ENCODE measurements at places on chromosomes 6 and 20.

DNA sequence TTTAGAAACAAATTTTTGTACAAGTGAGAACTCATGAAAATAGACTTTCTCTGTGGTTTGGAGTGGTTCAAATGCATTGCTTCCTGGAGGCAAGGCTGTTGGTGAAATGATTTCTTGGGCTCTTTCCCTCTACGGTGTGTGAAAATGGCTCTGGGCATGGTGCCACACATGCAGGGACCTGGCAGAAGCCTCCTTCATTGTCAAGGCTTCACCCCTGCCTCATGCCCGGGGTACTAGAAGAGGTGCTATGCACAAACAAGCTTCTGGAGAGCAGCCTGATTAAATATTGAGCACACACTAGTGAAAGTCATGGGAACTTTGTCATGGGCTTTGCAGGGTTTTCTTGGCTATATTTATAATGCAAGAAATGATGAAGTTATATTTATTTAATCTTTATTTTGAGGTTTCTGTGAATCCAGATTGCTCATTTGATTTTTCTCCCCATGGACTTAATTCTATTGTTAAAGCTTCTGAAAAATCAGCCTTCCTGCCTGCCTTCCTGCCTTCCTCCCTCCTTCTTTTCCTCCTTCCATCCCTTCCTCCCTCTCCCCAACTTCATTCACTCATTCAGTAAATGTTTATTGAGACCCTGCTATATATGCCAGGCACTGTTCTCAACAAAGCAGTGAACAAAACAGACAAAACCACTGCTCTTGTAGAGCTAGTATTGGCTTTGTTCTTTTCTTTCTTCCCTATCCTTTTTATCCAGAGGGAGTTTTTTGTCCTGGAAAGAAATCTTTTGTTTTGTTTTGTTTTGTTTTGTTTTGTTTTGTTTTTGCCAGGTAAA, 21.0 kb downstream of the C6orf89 start:
- no peak for DNase-seq

GRCh38 chr6:7016226-7016625, 91.5 kb upstream of the RREB1 start:
- DNase-seq = no peak

DNA sequence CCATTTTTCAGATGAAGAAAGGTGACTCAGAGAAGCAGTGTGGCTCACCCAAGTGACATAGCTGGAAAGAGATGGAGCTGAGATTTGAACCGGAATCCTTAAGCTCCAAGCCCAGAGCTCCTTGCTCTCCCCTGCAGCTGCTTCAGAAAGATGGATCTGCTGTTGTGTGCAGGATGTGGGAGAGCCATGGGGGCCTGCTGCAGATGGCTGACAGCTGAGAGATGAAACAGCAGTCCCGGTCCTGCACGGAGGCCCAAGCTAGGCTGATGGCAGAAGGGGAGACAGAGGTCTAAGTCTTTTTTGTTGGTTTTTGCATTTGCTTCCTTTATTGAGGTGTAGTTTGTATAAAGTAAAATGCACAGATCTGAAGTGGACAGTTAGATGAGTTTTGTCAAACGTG, 69.8 kb upstream of the FOXP4 start:
- no peak for DNase-seq

DNA sequence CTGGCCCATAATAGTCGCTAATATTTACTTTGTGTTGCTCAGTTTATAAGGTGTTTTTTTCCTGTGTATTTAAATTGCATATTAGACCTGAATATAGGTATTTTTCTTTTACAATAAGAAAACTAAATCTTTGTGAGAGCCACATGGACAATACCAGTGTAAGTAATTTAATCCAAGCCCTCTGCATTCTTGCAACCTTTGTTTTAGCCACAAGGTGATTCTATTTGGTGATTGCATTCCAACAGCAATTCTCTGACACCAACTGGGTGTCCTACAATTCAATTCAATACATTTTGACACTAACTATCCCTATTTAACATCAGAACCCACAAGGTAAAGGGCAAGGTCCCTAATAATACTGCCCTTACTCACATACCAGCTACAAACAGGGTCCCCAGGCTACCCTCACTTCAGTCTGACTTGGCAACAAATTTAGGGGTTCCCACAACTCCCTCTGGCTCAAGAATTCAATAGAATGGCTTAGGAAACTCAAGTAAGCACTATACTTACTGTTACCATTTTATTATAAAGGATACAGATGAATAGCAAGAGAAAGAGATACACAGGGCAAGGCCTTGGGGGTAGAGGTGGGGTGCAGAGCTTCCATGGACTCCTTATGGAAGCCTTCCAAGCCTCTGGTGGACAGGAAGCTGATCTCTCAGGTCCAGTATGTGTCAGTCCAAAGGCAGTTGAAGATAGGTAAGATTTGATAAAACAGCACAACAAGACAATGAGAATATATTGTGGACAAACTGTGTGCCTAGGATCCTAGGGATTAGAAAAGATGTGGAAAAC, 169.3 kb downstream of the CD83 start:
- DNase-seq = no peak

- no peak for DNase-seq
Observed at GRCh38 chr6:44226368-44227147, 3.2 kb downstream of the SLC29A1 start.

GRCh38 chr20:17062712-17063111, 164.1 kb upstream of the PCSK2 start:
- DNase-seq = no peak

GRCh38 chr6:107695061-107695720, 128.9 kb downstream of the SCML4 start:
- no peak for DNase-seq

DNA sequence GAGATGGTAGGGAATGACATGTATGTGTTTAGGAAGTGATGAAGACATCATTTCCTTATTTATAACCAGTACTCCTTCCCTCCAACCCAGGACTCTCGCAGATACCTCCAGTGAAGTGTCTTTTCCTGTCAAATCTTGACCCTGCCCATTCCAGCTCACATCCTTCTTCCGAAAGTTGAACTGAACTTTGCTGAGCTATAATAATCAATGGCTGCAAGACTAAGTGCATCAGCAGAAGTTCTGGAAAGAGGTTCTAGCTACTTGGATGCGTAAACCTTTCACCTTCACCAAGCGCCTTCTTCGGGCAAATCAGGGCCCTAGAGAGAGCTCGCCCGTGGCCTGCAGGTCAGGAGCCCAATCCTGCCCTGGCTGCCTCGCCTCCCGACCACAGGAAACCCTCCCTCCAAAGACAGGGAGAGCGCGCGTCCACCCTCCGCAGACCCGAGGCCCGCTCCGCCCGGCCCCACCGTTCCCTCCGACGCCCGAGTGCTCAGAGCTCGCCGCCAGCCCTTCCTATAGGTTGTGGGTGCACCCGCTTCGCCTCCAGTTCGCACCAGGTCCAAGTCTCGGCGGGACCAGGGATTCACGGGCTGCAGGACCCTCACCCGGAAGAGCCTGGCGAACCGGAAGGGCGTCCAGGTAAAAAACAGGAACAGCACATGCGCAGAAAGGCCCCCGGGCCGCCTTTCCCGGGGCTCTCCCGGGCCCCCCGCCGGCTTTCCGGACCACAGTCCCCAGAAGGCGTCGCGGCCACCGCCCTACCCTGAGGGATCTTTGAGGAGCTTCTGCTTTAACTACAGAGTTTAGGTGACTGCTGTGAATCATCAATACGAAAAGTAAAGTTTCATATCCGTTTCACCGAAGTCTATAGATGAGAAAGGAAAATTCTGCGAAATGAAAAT, at the start of gene ZNF334:
Gene ZNF334 (minus strand): TSS at position 617 of the 902 bp plus-strand sequence. CDS start 1,457 bp downstream, outside the sequence.
- no peak for DNase-seq

DNA sequence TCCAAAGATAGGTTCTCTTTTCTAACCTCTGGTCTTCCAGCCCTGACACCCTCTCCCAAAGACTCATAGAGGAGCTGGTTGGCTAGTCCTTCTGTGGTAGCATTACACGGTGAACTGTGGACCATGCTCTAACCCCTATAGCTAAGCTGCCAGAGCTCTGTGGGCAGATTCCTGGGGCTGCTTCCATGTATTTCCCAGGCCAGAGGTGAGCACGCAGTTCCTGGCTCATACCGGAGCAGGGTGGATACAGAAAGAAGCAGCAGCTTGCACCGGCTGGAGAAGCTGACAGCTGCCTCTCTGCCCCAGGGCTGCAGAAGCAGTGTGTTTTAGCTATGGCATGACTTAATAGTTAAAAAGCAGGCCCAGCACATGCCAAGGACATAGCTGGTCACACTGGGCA, 84.1 kb upstream of the FOXP4 start:
- no peak for DNase-seq

DNA sequence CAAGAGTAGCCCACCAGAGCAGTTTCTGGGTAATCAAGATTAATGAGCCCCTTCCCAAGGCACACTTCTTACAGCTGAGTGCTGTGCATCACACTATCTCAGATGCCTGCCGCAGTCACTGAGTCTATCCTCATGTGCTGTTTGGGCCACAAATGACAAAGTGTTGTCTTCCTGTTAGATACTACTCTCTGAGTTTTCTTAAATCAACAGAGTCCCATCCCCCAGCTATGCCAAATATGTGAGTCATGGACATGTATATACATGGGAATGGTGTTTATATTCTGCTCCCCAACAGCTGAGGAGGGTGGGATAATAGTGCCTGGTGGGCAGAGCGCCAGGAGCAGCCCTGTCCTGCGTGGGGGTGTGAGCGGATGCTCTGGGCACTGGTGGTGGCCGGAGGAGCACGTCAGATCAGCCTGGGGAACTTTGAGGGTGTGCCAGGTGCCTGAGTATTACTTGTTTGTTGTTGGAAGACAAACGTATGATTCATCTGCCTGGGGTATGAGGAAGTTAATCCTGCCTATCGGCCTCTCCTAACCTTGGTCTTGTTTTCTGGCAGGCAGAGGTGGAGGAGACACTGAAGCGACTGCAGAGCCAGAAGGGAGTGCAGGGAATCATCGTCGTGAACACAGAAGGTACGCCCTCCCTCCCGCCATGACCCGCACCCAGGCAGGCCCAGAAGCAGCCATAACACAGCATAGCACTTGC, 9.6 kb downstream of the DYNLRB1 start:
- DNase-seq = no peak

DNA sequence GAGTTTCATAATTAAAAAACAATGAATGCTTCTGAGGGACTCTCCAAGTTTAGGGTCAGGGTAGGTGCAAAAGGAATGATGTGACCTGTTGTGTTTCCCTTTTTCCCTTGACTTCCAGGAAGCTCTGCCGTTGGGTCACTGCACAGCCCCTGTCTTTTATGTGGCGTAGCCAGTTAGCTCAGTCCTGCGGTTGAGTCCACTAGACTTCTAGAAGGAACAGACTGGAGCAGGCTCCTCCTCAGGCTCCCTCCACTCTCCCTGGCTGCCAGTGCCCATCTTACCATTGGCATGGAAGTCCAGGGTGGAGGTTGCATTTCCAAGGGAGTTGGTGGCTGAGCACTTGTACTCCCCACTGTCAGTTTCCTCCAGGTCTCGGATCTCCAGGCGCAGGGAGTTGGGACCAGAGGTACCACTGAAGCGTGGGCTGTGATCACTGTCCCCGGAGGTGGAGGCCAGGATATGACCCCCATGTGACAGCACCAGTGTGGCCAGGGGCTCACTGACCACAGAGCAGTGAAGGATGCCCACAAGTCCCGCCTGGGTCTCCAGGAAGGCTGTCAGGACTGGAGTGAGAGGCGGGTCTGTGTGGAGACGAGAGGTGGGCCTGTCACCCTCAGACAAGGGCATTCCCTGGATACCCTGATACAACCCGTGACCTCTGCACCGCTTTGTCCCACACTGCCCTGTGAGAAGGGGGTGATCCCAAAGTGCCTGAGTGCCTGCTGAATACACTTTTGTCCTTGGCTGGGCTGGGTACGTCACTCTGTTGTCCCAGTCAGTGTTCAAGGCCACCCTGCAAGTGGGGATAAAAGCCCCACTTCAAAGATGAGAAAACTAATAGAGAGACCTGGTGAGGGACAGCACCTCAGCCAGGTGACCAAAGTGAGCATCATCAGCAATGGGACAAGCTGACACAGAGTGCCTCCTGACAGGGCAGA, 11.1 kb downstream of the SIGLEC1 start:
- DNase-seq = no peak

DNA sequence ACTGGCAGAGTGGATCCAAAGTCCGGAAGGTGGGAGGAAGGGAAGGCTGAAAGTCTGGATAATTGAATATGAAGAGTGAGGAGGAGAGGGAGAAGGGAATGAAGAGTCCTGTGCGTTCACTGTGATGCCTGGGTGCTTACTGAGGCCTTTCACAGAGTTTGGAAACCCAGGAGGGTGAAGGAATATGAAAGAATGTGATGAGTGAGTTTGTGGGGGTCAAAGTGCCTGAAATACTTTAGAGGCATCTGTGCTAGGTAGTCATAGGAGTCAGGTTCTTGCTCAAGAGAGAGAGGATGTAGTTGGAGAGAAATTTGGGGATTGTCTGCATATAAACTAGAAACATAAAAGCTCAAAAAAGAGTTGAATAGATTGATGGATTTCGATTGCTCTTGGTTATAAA, 20.7 kb downstream of the NKX2-4 start:
- DNase-seq = no peak

GRCh38 chr20:59613861-59614260, 9.5 kb downstream of the PHACTR3 start:
- DNase-seq = no peak

GRCh38 chr6:112725541-112726085, 378.5 kb downstream of the RFPL4B start:
- DNase-seq = no peak

- DNase-seq = no peak
Observed at GRCh38 chr6:50093116-50093937, 43.6 kb upstream of the DEFB112 start.

GRCh38 chr20:40682104-40682981, 6.7 kb downstream of the MAFB start:
- DNase-seq = no peak

- DNase-seq = no peak
Observed at GRCh38 chr20:57908704-57909630, 199.2 kb upstream of the PMEPA1 start.

- no peak for DNase-seq
Observed at GRCh38 chr6:113178349-113178748, 678.8 kb upstream of the MARCKS start.

- DNase-seq = no peak
Observed at GRCh38 chr6:11525468-11526155, 11.9 kb upstream of the TMEM170B start.

DNA sequence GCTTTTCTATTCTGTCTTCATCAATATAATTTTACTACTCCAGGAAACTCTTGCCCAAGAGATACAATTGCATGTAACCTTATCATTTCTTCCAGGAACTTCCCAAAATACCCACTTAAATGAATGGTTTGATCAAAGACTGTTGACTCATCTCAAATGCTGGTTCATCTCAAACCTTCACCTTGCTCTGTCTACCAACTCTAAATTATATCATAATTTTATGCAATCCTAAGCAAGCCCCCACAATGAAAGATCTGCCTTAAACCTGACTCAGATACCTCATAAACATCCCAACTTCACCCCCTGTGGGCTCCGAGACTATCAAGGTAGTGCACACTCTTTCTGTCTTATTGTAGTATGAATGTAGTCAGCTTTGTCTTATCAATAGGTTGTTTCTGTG, 65.5 kb upstream of the GCM1 start:
- no peak for DNase-seq

GRCh38 chr6:44837741-44838140, 450.2 kb downstream of the CDC5L start:
- DNase-seq = no peak

- no peak for DNase-seq
Observed at GRCh38 chr6:114362957-114363356, 20.1 kb upstream of the HS3ST5 start.

- DNase-seq = no peak
Observed at GRCh38 chr6:15547400-15547799, 115.4 kb downstream of the DTNBP1 start.

GRCh38 chr20:62051144-62051543, 14.5 kb downstream of the TAF4 start:
- DNase-seq = no peak

GRCh38 chr6:37982317-37982716, 162.8 kb downstream of the ZFAND3 start:
- DNase-seq = no peak
